ENCODE measurements at places on chromosomes 7 and 10.

- DNase-seq: no peak
These were observed 60.8 kb upstream of the ITGA8 start for GRCh38 chr10:15780353-15781135.

DNA sequence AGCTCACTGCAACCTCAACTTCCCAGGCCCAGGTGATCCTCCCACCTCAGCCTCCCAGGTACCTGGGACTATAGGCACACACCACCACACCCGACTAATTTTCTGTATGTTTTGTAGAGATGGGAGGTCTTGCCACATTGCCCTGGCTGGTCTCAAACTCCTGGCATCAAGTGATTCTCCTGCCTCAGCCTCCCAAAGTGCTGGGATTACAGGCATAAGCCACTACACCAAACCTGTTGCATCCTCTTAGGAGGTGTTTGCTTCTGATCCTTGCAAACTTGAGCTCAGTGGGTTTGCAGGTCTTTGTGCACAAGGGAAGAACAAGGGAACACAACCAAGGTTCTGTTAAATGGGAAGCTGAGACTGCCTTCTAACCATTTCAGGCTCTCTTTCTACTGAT, 184.6 kb downstream of the ARHGAP12 start:
- DNase-seq: no peak

DNA sequence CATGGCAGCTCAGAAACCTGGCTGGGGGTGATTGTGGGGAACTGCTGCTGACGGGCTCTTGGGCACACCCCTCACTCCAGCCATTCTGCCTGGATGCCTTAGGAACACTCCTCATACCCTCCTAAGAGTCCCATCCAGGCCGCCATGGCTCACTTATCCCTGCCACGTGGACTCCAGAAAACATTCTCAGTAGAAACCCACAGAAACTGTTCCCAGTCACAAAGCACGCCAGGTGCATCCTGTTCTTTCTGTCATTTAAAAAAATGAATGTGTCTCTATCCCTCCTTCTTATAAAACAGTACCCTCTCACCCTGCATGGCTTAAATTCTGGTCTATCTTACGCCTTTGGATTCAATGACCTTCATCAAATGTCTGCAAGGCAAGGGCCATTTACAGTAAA, 177.7 kb downstream of the CUX1 start:
- no peak for DNase-seq

- no peak for DNase-seq
These were observed 104.3 kb downstream of the UBE2H start for GRCh38 chr7:129848436-129848835.

DNA sequence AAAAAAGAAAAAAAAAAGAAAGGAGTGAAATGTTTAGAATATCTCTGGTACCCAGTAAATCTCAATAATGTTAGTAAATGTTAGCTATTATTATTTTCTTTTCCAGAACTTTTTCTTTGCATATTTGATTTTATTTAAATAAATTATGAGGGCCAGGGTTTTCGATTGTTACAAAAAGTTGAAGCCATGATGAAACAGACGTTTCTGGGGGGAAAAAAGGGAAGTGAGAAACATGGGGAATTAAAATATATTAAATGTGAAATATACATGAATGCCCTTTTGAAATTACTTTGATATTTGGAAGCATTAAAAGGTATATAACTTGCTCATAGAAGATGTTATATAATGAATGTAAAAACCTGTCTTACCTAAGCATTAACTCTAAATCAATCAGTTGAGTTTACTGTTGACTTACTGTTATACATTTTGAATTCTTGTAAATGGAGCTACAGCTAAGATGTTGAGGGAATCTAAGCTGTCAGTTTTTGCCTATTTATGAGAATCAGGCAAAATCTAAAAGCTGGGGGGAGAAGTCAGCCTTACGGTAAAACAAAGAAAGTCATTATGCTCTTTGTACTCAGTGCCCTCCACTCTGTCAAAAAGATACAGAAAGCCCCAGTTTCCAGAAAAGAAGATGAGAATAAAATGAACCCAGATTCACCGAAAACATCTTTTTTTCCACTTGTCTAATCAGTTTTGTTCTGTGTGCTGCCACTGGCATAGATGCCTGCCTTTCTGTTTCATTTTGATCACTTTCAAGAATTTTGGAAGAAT, 30.0 kb upstream of the KDM7A start:
- no peak for DNase-seq

- peak; percentile 43 for DNase-seq
These were observed 634 bp downstream of the EZH2 start for GRCh38 chr7:148883266-148884048.

DNA sequence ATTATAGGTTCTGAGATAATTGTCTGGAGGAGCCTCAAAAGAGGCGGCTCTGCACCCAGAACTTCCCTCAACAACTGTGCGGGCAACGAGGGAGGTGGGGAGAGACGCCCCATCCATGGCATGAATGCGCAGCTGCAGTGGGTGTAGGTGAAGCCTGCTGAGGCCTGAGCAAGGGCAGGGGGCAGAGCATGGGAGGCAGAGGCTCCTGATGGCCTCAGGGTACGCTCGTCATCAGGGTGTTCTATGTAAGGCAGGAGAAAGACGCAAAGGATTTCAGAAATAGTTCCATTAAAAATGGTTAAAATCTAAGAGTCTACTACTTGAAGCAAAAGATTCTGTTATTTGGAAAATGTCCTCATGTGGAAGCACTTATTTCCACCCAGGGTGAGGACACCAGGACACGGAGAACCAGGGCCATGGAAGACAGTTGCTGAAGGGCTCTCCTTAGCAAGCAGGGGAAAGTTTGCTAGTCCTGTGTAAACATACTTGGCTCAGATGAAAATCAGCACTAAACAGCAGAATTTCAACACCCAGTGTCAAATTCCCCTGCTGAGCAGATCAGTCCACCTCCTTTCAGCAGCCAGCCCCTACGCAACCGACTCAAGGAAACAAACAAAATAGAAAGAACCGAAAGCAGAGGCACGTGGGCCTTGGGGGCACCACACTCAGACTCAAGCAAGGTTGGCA, 18.9 kb downstream of the INSIG1 start:
- no peak for DNase-seq

DNA sequence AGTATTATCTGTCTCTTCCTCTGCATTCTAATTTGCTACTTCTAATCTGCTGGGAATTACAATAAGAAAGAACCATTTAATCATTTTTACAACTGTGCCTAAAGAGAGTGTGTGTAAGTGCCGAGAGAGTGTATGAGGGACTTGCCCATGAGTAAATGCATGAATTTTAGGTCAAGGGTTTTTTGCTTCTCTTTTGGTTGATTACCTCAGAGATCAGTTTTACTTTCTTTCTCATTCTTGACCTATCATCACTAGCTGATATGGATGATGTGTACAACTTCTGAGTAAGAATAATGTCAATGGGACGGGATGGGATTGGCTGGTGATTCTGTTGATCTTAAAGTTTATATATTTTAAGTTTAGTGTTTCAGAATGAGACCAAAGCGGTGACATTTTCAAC, 47.8 kb downstream of the IKZF1 start:
- DNase-seq: no peak

DNA sequence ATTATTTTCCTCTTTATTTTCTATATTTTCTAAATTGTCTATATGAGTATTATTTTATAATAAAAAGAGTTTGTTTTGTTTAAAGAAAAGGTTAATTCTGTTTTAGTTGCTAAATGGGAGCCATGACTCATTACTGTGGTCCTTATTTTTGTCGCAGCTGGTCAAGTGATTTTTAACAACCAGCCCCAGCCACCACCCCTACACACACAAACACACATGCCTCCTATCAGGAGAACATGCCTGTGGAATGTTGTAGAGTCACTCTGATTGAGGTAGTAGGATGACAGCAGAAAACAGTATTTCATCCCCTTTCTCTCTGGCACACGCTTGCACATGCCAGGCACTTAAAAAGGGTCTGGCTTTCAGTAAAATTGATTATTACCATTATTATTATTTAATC, 68.6 kb upstream of the GDF10 start:
- DNase-seq: no peak

GRCh38 chr10:7937315-7937945, 117.1 kb upstream of the GATA3 start:
- peak; percentile 19 for DNase-seq

- DNase-seq: no peak
These were observed 824 bp downstream of the LRIT2 start for GRCh38 chr10:84224411-84225028.

GRCh38 chr10:108583877-108584276, 1339.4 kb downstream of the XPNPEP1 start:
- no peak for DNase-seq

DNA sequence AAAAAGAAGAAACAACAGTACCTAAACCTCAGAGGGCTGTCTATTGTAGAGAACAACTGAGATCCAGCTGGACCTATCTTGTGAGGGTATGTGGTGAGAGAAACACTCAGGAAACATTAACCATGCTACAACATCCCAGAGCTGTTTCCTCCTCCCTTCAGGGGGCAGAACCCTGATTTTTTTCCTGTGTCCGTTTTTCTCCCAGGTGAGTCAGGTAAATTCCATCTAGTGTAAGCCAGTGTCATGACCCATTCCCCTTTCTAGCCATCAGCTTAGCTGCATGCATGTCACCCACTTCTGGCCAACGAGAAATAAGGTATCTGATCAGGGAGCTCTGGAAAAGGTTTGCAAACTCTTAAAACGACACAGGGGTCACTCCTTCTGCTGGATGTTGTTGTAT, 103.8 kb downstream of the DNMBP start:
- DNase-seq: no peak

Data from DMS79 treated with DMSO at 0.1 percent for 48 hours (cell line).